ENCODE measurements at places on chromosomes 11 and 22.

DNA sequence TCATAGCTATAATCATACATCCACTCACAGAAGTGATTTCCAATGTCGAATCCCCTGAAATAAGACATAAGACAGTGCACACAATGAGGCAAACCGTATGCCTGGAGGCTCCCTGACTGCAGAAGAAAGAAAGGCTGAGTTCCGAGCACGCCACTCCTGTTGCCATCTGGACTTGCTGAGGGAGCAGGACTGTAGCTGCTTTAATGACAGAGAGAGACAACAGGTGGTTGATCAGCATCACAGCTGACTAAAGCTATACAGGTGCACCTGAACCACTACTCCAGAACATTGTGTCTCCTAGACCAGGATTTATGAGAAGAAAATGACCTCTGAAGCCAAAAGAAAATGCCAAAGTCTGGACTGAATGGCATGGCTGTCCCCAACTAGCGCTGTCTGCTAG, 27.0 kb downstream of the TCIRG1 start:
- no peak for DNase-seq

GRCh38 chr11:111635706-111636045, 33.4 kb downstream of the SIK2 start:
- DNase-seq, result no peak

GRCh38 chr11:69799582-69799981, 19.6 kb downstream of the FGF3 start:
- no peak for DNase-seq

DNA sequence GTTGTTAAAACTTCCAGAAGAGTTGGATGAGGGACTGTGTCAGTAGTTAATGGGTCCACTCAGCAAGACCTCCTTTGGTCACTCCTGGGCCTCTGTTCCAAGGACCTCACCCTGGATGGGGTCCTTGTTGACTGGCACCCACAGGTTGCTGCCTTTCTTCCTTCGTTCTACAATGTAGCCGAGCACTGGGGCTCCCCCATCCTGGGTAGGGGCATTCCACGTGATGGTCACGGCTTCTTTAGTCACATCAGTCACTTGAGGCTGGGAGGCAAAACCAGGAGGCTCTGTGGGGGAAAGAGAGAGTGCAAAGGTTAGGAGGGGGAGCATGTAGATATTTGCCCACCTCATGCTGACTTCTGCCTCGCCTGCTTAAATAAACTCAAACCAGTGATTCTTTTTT, 12.0 kb downstream of the TMEM86A start:
- no peak for DNase-seq

DNA sequence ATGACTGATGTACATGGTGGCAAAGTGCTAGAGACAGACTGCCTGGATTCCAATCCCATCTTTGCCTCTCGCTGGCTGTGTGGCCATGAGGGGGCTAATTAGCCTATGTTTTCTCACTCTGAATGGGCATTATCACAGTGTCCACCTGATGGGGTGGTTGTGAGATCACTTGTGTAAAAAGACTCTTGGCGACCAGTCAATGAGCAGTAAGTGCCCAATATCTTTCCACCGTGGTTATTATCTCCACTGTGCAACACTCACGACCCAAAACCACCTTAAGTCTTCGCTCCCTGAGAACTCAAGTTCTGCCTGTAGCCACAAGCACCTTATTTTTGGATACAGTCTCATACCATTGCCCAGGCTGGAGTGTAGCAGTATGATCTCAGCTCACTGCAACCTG, 52.1 kb downstream of the PLEKHA7 start:
- DNase-seq, result no peak

- DNase-seq, result no peak
Observed at GRCh38 chr11:33333816-33334215, 76.6 kb downstream of the HIPK3 start.

DNA sequence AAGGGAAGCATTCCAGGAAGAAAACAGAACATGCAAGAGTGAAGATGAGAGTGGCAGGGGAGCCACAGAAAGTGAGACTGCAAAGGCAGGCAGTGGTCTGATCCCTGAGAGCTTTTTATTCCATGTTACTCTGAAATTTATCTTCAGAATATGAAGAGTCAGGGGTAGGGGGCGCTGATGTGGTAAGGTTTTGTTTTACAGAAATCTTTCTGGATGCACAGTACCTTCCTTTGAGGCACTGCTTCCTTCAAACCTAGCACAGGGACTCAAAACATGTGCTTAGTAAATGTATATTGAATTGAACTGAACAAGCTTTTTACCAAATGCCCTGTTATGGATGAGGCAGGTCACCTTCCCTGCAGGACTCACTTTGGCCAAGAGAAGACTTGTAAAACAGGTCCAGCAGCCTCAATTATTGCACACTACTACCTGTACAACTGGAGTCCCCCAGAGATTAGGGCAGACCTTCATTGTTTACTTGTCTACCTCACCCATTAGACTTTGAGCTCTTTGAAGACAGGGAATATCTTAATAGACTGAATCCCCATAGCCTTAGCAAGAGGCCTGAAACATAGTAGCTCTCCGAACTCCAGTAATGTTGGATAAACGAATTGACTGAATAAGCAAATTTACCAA, 2.2 kb downstream of the PAK1 start:
- DNase-seq, result no peak

DNA sequence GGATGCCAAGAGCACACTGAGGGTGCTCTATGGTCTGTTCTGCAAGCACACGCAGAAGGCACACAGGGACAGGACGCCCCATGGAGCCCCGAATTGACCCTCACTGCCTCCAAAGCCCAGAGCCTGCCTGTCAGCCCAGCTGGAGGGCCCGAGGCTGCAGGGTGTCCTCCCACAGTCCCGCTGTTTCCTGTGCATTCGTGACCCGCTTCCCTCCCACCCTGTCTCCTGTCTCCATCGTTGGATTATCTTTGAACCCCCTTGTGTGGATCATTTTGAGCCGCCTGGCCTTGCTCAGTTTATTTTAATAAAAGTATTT, 25.6 kb downstream of the PARVG start:
- DNase-seq, result no peak
